Fibroblast of upper back skin (primary cell): ENCODE measurements at places on chromosomes 4 and X.
A peak's percentile ranks its signal among the peaks of the same experiment; 100 is the strongest.

- no peak for DNase-seq
These were observed 518.9 kb upstream of the INTU start for GRCh38 chr4:127113844-127114362.

- DNase-seq, result no peak
These were observed 10.9 kb downstream of the GPAT3 start for GRCh38 chr4:83546786-83547185.

GRCh38 chr4:138918169-138918869 lies 97.3 kb upstream of the NOCT start:
- DNase-seq, result no peak

DNA sequence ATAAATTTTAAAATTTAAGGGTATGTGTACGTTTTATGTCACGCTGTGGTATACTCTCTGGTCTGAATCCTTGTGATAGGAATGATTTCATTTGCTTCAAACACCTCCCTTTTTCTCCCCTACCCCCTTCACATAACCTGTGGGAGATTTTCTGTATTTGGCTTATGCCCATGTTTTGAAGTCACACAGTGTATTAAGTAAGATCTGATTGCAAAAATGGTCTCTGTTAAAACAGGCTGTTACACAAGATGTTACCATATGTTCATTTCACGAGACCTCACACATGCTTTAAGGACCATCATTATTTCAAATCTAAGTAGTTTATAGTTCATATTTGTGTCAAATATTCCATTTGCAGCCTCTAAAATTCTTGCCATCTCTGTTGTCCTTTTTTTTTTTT lies 63.5 kb downstream of the TMEM131L start:
- peak; percentile 26 for DNase-seq

GRCh38 chr4:15682242-15683142 lies 865 bp downstream of the FAM200B start:
- DNase-seq, result peak; percentile 34

- no peak for DNase-seq
These were observed 37.9 kb downstream of the ACOX3 start for GRCh38 chr4:8402640-8403039.

DNA sequence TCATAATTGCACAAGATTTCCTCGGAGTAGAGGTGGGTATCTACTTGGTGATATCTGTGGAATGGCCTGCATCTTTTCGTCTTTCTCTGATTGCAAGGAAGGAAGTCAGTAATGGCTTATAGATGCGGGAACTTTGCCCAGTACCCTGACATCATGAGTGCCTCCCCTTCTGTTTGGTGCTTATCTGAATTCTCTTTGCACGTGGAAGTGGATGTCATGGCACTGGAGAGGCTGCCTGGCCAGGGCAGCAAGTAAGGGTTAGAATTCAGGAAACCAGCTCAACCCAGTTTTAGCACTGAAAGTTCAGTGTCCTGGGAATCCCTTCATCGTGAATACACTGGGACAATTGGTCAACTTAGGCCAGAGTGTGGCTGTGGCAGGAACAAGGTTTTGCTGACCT lies 83.5 kb upstream of the RAPGEF2 start:
- DNase-seq, result no peak

DNA sequence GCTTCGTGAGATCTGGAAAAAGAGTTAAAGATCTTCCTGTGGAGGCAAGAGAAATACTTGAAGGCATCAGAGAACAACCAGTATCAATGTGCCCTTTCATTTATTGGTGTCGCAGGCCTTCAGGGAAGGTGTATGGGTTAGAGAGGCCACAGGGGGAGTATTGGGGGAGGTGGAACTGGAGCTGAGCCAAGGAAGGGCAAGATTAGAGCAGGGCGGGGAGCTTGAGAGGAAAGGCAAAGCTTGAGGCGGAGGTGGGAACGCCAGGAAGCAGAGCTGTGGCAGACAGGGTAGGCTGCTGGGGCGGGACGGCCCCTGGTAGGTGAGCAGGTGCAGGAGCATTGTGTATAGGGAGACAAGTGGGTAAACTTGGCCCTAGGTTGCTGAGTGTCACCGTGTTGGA lies 329.9 kb downstream of the ARHGAP10 start:
- DNase-seq, result no peak

DNA sequence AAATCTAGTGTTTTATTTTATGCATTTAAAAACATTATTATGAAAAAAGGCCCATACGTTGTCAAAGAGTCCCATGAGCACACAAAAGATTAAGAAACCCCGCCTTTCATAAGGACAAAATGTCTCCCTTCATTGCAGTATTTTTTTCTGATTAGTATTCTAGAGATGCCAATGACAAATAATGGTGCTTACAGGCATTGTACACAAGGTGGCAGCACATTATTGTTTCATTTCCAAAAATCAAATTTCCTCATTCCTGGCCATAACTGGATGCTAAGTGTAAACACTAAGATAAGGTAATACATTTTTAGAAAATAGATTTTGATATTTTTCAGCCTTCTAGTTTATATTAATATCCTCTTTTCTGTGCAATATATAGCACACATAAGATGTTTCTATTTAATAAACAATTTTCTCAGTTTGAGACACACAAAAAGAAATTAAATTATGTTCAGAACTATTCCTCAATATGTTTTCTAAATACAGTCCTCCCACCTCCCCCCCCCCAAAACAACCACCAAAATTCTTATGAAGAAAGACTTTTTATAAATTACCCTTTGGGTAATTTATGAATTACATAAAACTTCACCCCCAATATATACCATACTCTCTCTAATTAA lies 47.7 kb downstream of the TIGD2 start:
- DNase-seq, result peak; percentile 51

GRCh38 chr4:181147416-181147951 lies 1095.7 kb upstream of the TENM3 start:
- no peak for DNase-seq
